ENCODE measurements at places on chromosomes 7 and 10.
A peak's percentile ranks its signal among the peaks of the same experiment; 100 is the strongest.

- DNase-seq: no peak
Observed at GRCh38 chr7:24842449-24843241, 85.4 kb upstream of the GSDME start.

DNA sequence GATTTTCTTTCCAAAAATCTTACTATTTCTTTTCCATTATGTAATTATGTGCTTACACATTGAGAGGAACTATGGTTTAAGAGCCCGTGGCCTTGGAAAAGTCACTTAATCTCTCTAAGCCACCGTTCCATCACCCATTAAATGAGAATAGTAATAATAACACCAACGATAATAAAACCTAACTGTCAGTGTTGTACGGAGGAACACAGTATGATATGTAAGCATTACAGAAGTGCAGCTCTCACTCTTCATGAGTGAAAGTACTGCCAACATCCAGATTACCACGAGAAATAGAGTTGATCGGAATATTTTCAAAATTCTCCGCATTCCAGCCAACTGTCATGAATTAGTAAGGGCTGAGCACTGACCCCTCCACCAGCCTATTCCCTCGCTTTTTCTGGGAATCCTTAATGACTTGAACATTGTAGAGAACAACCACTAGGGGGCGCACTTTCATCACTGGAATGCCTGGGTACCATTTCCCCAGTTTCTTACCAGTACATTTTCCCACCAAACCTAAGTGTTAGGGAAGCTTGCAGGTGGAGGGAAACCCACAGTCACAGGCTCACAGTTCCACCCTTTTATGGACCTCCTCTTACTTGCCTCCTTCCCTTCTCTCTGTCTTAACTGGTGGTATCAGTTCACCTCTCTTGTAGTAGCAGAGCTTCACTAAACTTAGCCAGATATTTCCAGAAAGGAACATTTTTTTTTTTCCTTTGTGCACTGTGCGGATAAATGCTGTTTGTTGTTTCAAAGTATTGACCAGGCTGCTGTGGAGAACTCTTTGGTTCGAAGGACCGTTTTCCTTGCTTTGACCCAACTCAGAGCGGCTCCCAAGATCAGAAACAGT, 27.8 kb downstream of the NKX2-3 start:
- DNase-seq: no peak

- DNase-seq: no peak
Observed at GRCh38 chr10:132468651-132469050, 68.9 kb upstream of the INPP5A start.

DNA sequence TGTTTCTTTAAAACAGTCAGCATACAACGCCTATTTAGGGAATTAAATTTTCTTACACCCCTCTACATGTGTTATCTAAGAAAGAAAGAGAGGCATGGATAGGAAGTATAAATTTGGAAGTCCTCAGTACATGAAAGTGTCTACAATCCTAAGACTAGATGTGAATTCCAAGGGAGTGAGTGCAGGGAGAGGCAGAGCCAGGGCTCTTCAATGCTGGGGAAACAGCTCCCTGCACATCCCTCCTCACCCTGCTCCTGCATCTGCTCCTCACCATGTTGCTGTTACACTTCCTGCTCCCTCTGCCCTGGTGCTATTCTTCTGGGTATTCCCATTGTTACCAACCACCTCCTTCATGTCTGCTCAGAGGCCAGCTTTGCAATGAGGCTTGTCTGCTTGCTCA, 229.1 kb upstream of the AKR1E2 start:
- DNase-seq: no peak

DNA sequence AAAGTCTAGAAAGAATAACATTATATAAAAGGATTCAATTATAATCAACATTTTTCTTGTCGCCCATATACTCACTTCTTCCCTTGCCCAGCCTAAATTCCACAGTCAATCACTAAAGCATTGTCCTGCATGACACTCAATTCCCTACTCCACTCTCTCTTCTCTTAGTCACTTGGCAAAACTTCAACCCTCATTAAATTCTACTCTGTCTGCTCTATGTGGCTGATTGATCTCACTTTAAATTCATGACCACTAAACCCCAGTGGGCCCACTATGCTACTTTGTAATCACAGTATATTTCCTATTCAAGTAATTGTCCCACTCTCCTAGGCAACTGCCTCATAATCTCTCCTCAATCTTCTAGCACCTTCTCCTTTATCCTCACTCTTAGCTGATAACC, 54.1 kb downstream of the MTERF1 start:
- no peak for DNase-seq

- no peak for DNase-seq
Observed at GRCh38 chr7:92368741-92369140, 78.5 kb upstream of the GATAD1 start.

DNA sequence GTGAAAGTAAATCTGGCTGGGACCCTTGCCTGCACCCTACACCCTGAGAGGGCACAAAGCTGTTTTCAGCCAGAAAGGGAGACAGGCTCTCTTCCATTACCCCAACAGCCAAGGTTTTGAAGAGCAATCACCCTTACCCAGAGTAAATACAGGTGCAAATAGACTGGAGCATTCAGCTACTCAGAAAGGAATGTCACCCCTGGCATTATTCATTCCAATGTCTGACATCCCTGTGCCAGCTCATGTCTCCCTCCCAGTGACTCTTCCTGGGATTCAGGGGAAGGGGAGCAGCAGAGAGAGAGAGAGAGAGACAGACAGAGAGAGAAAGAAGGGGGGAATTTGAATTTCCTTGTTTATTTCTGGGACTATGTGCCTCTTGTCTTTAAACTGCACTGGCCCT, 611.8 kb downstream of the SORCS3 start:
- no peak for DNase-seq

DNA sequence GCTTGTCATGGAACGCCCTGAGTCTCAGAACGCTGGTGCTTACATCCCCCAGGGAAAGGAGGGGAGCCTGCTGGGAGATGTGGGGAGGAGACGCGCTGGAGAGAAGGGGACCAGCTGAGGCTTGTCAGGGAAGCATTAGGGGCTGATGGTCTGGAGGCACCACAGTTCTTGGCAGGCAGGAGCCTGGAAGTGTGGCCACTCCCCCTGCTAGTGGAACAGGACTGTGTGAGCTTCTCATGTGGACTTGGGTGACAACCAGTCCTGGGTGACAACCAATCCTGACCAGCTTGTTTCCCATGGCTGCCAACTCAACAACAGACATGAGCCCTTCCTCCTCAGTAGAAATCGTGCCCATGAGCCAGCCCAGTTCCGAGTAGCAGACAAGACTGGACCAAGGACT, 87.8 kb downstream of the SPDYE5 start:
- DNase-seq: no peak

DNA sequence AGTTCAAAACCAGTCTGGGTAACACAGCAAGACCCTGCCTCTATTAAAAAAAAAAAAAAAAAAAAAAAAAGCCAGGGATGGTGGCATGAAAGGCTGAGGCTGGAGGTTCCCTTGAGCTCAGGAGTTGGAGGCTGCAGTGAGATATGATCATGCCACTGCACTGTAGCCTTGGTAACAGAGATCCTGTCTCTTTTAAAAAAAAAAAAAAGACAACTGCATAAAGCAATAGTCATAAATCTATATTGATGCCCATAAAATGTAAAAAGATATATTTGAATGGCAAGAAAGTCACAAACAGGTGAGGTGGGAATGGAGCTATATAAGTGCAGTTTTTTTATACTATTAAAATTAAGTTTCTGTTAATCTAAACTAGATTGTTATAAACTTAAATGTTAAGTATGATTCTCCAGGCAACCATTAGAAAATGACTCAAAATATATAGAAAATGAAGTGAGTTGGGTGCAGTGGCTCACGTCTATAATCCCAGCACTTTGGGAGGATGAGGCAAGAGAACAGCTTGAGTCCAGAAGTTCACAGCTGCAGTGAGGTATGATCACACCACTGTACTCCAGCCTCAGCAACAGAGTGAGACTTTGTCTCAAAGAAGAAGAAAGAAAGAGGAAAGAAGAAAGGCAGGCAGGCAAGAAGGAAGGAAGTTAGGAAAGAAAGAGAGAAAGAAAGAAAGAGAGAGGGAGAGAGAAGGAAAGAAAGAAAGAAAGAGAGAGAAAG, 13.4 kb upstream of the HNRNPH3 start:
- DNase-seq: no peak

- no peak for DNase-seq
Observed at GRCh38 chr10:48580236-48580635, 24.6 kb downstream of the ARHGAP22 start.

DNA sequence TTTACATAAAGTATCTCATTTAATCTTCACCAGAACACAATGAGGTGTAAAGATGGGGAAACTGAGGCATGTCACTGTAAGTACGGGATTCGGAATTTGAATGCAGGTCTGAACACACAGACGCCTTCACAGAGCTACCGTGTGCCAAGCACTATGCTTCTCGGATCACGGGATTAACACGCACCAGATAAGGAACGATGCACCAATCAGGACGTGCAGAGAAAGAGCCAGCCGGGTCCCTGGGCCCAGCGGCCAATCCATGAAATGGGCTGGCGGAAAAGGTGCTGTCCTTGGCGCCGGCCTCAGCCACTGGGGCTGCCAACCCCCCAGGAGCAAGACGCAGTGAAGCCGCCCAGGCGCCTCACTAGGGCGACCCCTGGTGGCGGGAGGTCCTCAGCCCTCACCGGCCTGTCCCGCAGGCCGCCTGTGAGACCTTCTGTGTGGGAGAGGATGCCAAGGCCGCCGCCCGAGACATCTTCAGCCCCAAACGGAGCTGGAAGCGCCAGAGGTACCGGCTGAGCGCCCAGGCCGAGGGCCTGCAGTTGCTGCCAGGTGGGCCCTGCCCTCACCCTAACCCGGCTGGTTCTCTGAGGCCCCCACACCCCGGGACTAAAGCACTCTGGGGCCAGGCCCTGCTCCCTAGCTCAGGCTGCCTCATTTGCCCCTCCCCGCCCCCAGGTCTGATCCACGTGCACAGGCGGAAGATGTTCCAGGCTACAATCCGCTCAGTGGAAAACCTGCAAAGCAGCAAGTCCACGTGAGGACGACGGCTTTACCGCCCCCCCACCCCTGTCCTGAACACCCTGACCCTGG, 15.6 kb downstream of the ATG9B start:
- no peak for DNase-seq

- DNase-seq: no peak
Observed at GRCh38 chr10:34581801-34582532, 233.1 kb downstream of the PARD3 start.

GRCh38 chr7:142478479-142479220, 220.8 kb upstream of the PRSS58 start:
- peak; percentile 59 for DNase-seq

GRCh38 chr7:129368389-129368986, 65.7 kb upstream of the STRIP2 start:
- DNase-seq: no peak

DNA sequence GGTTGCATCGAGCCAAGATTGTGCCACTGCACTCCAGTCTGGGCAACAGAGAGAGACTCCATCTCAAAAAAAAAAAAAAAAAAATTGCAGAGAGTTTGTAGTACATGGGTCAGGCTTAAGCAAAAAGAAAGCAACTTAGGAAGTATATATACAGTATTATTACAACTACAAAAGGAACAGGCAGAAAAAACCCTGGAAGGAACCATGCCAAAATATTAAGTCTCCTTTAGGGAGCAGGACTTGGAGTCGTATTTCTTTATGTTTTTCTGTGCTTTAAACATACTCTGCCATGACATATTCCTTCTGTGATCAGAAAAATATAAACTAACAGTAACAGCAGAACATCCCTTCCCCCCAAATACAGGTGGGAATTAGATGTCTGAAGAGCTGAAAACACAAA, 144.4 kb downstream of the CUX1 start:
- no peak for DNase-seq

GRCh38 chr10:89357975-89358374, 19.9 kb upstream of the IFIT1B start:
- no peak for DNase-seq

DNA sequence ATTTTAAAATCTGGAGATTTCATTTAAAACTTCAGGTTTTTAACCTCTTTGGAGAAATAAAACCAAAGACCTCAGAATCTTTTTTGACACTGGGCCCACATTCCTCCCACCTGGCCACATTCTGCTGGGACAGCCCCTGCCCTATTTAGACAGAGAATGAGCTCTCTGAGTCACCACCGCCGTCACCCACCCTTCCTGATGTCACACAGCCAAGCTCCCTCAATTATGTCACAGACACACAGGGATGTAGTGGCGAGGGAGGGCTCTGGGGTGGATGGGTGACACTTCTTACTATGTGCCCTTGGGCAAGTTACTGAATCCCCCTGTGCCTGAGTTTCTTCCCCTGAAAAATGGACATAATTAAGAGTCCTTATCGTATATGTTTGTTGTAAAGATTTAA, 162.6 kb downstream of the RAB11FIP2 start:
- no peak for DNase-seq

DNA sequence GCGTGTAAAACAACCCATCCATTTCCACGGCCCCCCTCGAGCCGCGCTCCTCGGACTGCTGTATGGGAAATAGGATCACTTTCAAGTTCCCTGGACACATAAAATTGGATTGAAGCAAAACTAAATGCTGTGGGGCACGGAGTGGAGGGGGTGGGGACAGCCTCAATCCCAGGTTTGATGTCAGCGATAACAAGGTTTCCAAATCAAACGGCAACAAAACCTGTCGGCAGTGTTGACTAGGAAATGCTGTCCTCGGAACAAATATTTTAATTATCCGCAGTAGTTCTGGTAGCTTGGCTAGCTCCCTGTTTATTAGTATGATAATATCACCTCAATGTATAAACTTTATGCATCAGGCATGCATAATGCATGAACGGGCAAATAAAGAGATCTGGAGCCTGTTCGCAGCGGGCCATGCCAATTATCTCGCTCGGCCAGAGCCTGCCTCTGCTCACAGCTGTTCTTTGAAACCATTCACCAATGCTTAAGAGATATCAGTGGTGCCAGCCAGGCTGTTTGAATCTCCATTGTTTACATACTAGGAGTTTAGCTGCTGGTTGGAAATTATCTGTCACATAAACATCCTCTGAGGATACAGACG, 161.1 kb downstream of the PAXIP1 start:
- DNase-seq: peak; percentile 5

GRCh38 chr10:6055929-6056328, 6.2 kb downstream of the IL2RA start:
- no peak for DNase-seq

DNA sequence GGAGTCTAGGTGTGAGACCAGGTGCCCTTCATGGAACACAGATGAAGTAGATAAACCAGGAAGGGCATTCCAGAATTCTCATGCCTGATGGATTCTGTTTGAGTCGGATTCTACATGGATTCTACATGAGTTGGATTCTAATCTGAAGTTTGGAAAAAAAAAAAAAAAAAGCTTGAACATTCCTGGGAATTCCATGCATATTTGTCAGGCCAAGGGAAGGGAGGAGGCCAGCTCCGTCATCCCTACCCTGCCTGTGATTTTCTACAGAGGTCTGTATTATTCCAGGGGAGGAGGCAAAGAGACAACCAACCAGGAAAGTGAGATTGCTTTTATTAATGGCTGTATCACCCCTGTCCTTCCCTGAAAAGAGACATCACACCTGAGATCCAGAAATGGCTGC, 27.8 kb upstream of the EBLN1 start:
- no peak for DNase-seq

DNA sequence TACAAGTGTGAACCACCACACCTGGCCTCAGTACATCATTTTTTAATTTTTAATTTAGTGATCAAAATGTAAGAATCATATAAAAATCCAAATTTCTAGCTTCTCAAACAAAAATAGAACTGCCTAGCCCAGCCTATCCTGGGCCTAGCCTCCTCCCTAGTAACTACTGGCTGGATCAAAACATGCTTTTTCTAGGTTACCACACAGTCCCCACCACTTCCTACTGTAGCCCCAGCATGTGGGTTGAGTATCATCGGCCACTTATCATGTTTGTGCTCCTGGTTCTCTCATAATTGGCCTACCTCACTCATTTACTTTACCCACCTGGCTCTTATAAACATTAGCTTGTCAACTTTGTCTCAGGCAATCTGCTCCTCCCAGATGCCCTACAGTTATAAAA, 52.9 kb downstream of the DNAJC12 start:
- DNase-seq: peak; percentile 32

- DNase-seq: no peak
Observed at GRCh38 chr7:140996-141395, 51.4 kb upstream of the FAM20C start.

Data from NCI-H524 (cell line).